ENCODE measurements at places on chromosomes 12 and 14. TPM values are rescaled to one million over a fixed set of nuclear protein-coding genes. Genes with fewer than 3 reads are reported as not detected.

The EEA1 gene
- total RNA-seq, result 43.8 TPM

- DNase-seq, result no peak
Measured at GRCh38 chr14:94655169-94655710, 43.0 kb downstream of the SERPINA3 start.

DNA sequence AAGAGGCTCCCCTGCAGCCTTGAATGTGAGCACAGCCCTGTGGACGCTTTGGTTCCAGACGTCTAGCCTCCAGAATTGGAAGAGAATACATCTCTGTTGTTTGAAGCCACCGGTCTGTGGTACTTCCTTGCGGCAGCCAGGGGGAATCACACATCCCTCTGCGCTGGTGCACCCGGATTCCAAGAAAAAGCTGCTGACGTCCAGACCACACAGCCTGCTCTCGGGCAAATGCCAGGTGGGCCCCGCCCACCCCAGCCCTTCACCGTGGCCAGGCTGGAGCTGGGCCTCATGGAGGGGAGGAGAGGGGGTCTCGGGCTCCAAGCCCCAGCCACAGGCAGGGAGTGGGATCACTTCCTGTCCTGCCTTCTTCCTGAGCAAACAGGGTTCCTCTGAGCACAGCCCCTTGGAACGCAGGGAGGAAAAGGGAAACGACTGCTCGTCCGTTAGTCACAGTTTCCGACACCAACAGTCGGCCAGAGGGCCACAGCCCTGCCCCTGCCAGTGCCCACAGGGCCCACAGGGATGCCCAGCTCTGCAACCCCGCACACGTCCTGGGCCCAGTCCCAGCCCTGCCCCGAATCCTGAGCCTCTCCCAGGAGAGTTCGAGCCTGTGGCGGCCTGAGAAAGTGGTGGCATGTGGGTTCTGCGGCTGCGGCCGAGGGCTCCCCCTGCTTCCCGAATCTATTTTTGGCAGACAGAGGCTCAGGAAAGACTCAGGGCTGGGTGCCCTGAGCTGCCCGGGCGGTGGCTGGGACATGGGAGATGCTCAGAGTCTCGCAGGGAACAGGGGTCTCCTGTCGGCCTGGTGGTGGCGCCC lies 85.3 kb downstream of the RFLNA start:
- DNase-seq, result peak; percentile 90

GRCh38 chr12:81296556-81297305 lies 218.9 kb downstream of the ACSS3 start:
- no peak for DNase-seq

- DNase-seq, result no peak
Measured at GRCh38 chr12:96070670-96071279, 35.4 kb upstream of the LTA4H start.

The MAP4K5 gene
- 128 TPM for total RNA-seq

The FCF1 gene
- total RNA-seq, result 28.4 TPM

- DNase-seq, result no peak
Measured at GRCh38 chr12:47979166-47979565, 15.8 kb downstream of the TMEM106C start.

GRCh38 chr14:38592764-38593442 lies 337.0 kb upstream of the CLEC14A start:
- DNase-seq, result peak; percentile 6

- DNase-seq, result no peak
Measured at GRCh38 chr14:94445003-94445402, 7.6 kb downstream of the SERPINA11 start.

GRCh38 chr12:77745624-77746023 lies 85.1 kb upstream of the NAV3 start:
- no peak for DNase-seq

GRCh38 chr14:103763730-103764488 lies 48.3 kb downstream of the ZFYVE21 start:
- no peak for DNase-seq

GRCh38 chr12:53476769-53477209 lies 22.5 kb downstream of the MAP3K12 start:
- DNase-seq, result no peak

DNA sequence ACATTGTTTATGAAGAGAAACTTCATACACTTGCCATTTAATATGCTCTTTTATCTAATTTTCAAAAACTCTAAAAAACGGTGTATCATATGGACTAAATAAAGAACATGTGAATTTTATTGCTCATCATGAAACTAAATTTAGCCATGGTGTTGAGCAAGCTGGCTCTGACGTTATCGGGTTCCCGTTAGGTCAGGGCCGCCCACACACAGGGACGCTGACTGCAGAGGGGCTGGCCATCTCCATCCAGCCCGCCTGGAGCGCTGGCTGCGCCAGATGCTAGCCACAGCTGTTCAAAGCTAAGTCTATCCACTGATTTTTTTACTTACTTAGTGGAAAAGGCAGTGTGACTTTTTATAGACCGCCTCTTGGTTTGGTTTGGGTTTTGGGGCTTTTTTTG lies 36.5 kb upstream of the DYNC1H1 start:
- DNase-seq, result peak; percentile 90
